NCI-H460 (cell line): ENCODE measurements at places on chromosomes 1 and 21.

DNA sequence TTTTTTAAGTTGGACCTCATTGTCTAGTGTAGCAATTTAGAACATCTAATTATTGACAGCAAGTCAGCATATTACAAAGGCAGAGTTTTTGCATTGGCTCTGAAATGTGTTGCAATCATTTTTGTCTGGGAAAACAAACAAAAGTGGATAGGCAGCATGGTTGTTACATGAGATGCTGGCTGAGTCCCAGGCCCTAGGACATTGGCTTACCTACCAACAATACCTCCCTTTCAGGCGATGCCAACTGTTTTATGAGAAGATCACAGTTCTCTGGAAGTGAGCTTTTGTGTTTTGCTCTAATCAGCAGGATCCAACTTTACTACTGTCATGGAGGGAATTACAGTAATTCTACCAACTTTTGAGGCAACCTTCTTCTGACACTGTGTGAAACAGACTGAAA is 71.5 kb upstream of the CXADR start:
- DNase-seq, result no peak

DNA sequence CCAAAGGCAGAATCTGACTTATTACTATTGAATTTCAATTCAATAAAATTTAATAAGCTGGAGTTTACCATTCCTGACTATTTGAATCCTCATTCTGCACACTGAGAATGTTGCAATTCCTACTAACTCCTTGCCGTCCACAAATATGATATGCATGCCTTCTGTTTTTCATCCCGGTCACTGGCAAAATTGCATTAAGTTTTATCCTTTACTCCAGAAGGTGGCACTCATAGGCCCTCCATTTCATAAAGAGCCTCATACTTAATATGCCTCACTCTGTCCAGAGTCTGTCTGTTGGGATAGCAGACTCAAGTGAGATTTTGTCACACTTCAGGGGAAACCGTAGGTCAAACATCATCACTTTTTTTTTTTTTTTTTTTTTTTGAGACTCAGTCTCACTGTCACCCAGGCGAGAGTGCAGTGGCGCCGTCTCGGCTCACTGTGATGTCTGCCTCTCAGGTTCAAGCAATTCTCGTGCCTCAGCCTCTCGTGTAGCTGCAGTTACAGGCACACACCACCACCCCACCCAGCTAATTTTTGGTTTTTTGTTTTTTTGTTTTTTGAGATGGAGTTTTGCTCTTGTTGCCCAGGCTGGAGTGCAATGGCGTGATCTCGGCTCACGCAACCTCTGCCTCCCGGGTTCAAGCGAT is 27.3 kb downstream of the F11R start:
- peak; percentile 40 for DNase-seq

DNA sequence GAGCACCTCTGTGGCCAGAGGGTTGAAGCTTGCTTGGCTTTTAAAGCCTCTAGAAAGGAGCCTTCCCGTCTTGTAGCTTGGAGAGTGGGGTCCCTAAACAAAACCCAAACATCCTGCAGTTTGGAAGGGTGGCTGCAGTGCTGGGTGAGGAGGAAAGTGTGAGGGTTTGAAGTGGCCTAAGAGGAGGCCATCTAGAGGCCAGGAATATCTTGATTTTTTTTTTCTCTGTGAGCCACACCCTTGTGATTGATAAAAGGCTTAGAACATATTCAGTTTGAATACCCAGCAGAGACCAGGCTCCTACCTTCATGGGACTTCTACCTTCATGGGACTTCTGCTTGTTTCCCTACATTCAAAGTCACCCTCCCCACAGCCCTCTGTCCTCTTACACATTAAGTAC is 37.3 kb upstream of the PIGV start:
- no peak for DNase-seq

DNA sequence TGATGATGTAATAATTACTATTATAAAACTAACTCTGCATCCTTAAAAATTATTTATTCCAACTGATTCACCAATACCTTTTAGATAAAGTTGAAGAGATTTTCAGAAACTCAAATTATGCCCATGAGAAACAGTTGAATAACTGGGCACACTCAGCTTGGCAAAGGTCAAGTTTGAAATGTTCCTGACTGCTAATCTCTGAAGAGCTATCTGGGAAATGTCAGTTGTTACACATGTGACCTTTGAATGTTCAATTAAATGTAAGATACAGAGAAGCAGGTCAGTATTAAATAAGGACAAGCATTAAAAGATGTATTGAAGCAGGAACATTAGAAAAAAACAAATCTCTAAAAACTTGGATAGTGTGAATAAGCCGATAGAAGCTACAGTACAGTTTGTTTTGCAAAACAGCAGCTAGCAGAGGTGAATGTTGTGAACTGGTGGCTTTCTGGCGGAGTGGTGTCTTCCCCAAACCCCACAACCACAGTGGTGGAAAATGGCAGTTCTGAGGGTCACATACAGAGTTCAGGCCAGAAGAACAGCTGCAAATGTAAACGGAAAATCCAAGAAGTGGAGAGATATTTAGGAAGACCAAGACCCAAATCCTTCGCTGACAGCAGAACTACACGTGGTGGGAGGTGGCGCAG is 61.9 kb upstream of the SLC5A9 start:
- no peak for DNase-seq

- DNase-seq, result no peak
Measured at GRCh38 chr1:87915771-87916170, 587.1 kb downstream of the LMO4 start.

DNA sequence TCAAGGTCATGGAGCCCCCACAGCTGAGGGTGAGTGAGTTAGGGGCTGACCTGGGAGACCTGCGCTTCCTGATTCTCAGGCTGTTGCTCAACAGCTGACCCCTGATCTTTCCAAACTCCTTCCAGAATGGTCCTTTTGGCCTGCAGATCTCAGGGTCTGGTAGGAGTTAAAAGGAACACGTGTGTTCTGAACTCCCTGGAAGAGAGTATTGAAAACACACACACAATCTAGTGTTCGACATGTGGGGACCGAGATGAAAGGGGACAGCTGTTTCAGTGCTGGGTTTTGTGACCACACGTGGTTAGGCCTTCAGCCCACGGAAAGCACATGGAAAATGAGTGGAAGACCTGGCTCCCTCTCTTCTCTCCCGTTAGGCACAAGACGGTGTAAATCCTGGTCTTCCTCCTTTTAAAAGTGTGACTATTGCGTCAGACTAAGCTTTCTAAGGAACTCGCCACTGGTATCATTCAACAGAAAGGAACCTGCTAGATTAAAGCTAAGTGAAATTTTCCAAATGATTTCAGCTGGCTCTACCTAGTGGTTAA is 49.6 kb downstream of the RUNX1 start:
- no peak for DNase-seq

GRCh38 chr1:151819976-151820623 is 11.5 kb downstream of the RORC start:
- no peak for DNase-seq

- DNase-seq, result no peak
Measured at GRCh38 chr1:85450832-85451231, 14.1 kb downstream of the DDAH1 start.

GRCh38 chr1:201309416-201309815 is 26.1 kb downstream of the PKP1 start:
- peak; percentile 44 for DNase-seq

GRCh38 chr1:154221278-154222001 is 685 bp downstream of the UBAP2L start:
- peak; percentile 23 for DNase-seq
